ENCODE measurements at places on chromosomes 16 and 17. TPM values are rescaled to one million over a fixed set of nuclear protein-coding genes. Genes with fewer than 3 reads are reported as not detected.

Gene KCNG4
- not detected for total RNA-seq

DNA sequence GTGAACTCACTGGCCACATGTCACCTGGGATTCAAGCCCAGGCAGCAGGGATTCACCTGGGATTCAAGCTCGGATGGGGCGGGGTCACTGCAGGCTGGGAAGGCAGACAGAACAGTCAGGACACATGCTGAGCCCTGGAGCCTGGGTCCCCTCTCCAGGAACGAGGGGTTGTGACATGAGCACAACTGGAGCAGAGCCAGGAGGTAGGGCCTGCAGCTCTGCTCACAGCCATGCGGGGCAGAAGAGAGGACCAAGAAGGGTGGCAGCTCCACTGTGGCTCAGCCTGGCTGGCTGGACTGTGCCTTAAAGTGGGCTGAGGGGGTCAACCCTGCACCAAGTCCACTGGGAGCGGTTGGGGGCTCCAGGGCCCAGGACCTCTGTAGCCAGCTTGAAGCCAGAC lies 150.1 kb downstream of the RAB11FIP4 start:
- DNase-seq = no peak

GRCh38 chr17:42873315-42873714 lies 22.3 kb downstream of the AOC3 start:
- no peak for DNase-seq

DNA sequence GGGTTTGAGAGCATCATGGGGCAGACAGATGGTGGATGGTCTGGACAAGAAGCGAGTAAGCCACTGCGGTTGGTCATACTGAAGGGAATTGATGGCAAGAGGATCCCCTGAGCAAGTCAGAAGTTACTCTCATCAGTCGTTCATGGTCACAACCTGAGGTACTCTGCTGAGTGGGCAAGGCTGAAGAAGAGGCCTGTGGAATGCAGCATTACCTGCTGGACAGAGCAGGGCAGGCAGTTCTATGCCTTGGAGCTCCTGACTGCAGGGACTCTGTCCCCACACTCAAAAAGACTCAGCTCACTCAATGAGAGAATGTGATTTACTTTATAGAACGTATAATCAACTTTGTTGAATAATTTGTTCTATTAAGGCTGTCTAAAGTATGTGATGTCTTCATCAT lies 28.3 kb downstream of the ALDH3A2 start:
- no peak for DNase-seq

GRCh38 chr17:65670667-65671371 lies 109.4 kb upstream of the AXIN2 start:
- DNase-seq = no peak

DNA sequence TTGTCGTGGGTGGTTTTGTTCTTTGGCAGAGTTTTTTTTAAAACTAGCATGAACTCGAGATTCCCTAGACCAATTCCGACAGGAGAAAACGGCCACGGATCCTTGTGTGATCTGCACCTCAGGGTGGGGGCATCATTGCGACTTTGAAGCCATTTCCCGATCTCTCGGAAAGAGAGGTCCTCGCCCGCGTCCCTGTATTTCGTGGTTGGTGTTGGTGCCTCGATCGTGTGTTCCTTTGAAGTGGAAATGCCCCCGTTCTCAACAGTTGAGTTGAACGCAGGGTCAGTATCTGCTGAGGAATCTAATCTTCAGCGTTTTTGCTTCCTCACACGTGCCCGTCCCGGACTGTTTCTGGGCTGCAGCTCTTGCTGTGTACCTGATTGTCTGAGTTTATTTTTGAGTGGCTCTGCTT lies 1.1 kb downstream of the CRAMP1 start:
- no peak for DNase-seq

Data from HFFc6 (cell line).